ENCODE measurements at places on chromosomes 5 and 9.

- ATAC-seq, result no peak
Observed at GRCh38 chr5:160359816-160360215, 10.6 kb downstream of the C1QTNF2 start.

DNA sequence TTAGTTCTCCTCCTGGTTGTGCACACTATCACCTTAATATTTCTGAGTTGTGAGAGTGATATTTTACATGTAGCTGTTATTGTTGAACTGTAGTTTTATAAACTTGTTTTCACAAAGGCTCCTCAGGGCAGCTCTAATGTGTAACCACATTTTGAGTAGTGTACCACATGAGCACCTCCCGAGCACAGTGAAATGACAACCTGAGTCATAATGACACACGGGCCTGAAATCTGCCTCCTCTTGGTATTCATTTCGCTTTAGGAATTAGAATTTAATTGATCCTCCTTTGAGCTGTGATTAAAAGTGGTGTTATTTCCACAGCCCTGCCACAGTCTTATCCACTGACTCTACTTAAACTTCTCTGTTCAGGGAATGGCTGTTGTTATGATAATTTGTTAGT is 7.9 kb downstream of the MTRR start:
- peak; percentile 75 for ATAC-seq

GRCh38 chr9:926976-927375 is 49.5 kb upstream of the DMRT3 start:
- ATAC-seq, result no peak

- ATAC-seq, result peak; percentile 76
Observed at GRCh38 chr9:115170358-115171073, 52.6 kb upstream of the TNC start.

DNA sequence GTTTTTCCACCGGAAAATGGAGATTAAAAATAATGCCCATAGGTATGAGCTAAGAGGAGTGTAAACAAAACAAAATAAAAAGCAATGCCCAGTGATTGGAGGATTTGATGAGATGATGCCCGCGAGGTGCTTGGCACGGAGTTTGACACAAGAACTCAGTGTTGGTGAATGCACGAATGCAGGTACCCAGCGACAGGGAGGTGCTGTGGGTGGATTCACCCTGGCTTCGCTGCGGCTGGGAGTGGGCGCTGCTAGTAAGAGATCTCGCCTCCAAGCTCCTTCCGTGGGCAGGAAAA is 526 bp upstream of the STXBP1 start:
- ATAC-seq, result no peak

DNA sequence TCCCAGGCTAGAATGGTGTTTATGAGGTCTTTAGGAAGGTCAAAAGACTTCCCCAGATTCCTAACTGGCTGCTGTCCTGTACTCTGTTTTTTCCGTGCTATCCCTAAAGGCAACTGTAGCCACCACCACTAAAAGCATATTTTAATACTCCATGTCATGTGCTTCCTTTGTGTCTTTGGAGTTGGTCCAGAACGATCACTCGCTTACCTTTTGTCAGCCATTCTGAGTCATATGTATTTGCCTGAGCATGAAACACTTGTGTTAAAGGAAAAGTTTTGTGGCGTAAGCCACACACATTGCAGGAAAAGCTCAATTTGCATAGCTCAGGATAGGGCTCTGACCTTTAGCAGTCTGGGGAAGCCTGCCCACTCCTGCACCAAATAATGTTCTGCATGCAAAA is 299.6 kb downstream of the NTRK2 start:
- ATAC-seq, result peak; percentile 86

DNA sequence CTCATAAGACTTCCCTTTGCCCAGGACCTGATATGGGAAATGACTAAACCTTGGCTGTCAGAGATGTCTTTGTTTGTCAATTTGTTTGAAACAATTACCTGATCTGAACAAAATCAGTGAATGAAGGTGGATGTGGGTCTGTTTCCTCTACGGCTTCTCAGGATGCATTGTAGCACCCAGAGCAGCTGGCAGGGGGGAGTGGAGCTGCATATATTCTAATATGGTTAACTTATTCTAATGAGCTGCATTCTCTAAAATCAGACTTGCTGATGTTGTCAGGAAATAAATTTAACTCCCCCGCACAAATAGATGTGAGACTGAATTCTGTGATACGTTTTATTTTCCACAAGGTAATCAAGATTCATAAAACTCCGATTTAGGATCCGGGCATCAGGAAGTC is 665.4 kb downstream of the MAT2B start:
- ATAC-seq, result no peak

DNA sequence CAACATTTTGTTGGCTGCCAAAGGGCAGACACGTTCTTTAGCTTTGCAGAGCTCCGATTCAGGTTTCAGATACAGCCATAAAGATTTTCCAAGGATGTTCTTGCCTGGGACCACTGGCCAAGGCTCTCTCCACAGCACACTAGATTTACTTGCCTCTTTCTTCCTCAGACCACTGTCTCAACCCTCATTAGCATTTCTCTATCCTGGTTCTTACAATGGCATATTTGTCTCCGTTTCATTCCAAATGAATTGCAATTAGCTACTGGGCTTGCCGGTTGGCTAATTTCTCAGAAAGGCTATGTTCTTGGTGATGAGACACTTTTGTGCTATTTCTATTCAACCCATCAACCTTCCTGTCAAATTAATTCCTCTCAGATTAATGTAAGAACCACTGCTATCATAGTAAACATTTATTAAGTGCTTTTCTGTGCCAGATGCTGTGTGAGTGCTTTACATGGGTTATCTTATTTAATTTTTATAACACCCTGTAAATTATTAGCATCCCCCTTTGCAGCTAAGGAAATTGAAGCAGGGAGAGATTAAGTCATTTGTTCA is 118.4 kb upstream of the NR3C1 start:
- ATAC-seq, result no peak

DNA sequence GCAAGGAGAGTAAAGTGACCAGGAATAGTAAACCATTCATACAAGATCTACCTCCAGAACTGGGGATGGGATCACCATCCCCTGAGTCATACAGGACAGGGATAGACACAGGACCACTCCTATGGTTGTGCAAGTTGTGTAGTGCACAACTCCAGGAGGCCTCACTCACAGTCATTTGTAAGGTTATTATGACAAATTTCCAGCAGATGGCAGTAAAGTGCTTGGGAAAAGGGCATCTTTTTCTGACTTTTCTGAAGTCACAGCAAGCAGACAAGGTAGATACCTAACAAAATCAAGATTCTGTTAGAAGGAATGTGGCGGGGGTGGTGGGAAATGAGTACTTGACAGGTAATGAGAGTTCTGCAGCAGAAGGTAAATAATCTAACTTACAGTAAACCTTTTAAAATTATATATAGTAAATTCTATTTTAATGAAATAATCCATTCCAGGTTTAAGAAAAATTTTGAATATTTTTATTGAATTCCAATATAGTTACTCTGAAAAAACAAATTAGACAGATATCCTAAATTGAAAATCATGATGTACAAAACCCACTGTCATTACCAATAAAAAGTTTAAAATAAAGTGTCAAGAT is 16.7 kb upstream of the KIF27 start:
- peak; percentile 60 for ATAC-seq

DNA sequence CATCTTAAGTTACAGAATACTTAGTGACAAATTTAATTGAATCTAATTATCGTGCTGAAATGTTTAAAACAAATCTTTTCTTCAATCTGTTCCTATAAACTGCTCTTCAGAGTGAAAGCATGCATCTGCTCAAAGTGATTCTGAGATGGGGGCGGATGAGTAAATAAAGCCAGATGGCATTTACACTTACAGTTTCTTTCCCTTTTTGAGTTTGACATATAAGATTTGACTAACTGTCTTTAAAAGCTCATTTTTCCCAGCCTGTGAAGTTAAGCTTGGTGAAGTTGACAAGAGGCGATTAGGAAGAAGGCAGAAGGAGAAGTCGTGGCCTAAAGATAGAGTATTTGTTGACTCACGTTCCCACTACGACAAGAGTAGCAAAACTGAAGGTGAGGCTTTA is 137.4 kb downstream of the LPAR1 start:
- ATAC-seq, result no peak

- ATAC-seq, result no peak
Observed at GRCh38 chr5:68264024-68264956, 48.7 kb downstream of the PIK3R1 start.

GRCh38 chr9:82513242-82513751 is 524.7 kb downstream of the SPATA31D1 start:
- no peak for ATAC-seq

DNA sequence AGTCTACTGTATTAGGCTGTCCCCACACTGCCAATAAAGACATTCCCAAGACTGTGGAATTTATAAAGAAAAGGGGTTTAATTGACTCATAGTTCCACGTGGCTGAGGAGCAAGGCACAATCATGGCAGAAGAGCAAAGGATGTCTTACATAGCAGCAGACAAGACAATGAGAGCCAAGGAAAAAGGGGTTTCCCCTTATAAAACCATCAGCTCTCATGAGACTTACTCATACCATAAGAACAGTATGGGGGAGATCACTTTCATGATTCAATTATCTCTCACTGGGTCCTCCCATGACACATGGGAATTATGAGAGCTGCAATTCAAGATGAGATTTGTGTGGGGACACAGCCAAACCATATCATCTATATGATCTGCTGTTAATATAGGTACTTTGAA is 14.8 kb upstream of the FSTL4 start:
- ATAC-seq, result no peak

DNA sequence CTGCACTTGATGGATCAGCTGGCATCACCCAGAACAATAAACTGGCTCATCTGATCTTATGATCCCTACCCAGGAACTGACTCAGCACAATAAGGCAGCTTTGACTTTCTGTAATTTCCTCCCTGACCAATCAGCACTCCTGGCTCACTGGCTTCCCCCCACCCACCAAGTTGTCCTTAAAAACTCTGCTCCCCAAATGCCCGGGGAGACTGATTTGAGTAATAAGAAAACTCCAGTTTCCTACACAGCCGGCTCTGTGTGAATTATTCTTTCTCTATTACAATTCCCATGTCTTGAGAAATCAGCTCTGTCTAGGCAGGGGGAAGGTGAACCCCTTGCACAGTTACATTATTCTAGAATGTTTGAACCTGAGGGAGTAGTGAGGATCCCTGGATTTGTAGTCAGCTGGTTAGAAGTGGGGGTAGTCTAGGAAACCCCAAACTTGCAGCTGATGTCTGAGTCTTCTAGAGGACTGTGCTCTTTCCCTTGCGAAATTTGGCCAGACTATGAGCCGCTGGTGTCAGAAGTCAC is 111.7 kb upstream of the NEK6 start:
- no peak for ATAC-seq

DNA sequence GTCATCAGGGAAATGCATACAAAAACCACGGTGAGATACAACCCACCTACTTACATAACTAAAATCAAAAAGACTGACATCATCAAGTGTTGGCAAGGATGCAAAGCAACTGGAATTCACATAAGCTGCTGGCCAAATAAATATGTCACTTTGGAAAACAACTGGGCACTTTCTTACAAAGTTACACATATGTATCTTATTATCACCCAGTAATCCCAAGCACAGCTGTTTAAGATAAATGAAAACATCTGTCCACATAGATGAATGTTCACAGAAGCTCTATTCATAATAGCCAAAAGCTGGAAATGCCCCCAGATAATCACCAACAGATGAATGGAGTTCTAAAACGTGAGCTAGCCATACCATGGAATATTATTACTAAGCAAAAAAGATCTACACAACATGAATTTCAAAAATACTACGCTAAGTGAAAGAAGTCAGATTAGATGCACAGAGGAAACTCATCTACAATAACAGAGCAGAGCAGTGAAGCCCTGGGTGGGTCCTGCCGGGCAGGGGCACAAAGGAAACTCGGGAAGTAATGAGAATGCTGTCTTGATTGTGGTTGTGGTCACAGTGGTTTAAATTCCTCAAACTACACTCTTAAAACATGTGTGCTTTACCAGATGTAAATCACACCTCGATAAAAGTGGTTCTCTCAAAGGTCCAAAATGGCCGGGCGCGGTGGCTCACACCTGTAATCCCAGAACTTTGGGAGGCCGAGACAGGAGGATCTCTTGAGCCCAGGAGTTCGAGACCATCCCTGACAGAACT is 8.5 kb downstream of the CAMSAP1 start:
- ATAC-seq, result no peak

GRCh38 chr9:89946741-89947140 is 341.9 kb downstream of the GADD45G start:
- no peak for ATAC-seq

GRCh38 chr9:126276056-126276728 is 50.4 kb upstream of the MVB12B start:
- ATAC-seq, result no peak

- no peak for ATAC-seq
Observed at GRCh38 chr9:131095666-131096268, 564 bp upstream of the AIF1L start.

DNA sequence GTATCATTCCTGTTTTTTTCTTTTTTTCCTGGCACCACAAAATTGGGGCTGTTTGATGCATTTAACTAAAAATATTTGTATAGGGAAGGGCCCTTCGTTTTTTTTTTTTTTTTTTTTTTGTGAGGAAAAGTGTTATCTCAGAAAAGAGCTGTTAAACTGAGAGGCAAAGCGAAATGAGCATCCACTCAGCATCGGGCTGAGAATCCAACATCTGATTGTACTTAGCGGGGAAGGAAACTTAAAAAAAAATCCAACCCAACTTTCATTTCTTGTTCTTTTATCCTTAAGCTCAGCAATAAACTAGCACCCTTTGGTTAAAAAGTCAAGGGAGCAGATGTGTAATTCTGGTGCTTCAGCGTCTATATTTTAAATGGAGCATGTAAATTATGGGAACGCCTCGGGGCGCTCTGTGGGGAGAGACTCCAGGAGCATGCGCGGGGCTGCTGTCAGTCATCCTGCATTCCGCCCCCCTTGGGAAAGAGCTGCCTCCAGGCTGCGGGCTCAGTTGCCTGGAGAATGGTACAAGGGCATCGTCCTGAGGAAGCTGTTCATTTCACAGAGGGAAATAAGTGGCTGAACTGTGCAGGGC is 33.3 kb downstream of the DMRT2 start:
- no peak for ATAC-seq

- peak; percentile 44 for ATAC-seq
Observed at GRCh38 chr5:134003817-134004625, 754 bp downstream of the VDAC1 start.

- no peak for ATAC-seq
Observed at GRCh38 chr5:22998362-22998761, 145.2 kb upstream of the CDH12 start.

DNA sequence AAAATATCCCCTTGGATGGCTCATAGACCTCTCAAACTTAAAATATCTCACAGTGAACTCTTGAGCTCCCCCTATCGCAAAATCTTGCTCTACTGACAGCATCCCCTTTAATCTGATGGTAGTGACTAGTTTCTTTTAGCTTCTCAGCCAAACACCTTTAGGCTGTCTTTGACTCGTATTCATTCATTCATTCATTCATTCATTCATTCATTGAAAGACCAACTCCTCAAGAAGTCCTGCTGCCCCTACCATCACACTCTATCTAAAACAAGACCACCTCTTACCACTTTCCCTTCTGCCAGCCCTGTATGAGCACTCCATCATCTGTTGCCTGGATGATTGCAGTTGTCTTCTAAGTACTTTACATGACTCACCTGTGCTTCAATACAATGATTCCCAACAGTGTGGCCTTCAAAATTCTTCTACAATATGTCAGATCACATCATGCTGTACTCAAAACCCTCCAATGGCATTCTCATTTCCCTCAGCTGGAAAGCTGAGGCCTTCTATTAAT is 46.8 kb downstream of the ITGA2 start:
- peak; percentile 75 for ATAC-seq

Data from esophagus mucosa (tissue), 1 donor.